H54 (cell line): ENCODE measurements at places on chromosomes 6 and 20.

DNA sequence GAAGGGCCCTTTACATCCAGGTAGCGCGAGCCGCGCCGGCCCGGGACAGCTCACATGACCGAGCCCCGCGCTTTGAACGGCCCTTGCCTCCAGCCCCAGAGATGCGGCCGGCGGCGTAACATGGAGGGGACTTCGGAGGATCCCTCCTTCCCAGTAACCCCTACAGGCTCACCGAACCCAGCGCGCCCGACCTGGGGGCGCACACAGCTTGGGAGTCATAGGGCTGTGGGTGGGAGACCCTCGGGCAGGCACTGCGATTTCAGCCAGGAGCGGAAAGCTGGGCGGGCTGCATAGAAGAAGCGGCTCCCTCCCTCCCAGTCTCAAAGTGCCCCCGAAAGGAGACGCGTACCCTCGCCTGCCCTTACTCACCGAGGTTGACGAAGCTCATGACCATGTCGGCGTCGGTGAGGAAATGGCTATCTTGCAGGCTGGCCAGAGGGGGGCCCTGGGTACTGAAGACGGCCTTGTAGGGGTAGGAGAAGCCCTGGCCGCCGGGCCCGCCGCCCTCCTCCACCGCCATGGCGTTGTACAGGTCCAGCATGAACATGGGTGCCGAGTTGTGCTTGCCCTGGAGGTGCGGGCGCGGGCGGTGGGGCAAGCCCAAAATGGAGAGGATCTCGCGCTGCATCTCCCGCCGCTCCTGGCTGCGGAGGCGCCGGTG, 975 bp downstream of the BMP7 start:
- DNase-seq: no peak

DNA sequence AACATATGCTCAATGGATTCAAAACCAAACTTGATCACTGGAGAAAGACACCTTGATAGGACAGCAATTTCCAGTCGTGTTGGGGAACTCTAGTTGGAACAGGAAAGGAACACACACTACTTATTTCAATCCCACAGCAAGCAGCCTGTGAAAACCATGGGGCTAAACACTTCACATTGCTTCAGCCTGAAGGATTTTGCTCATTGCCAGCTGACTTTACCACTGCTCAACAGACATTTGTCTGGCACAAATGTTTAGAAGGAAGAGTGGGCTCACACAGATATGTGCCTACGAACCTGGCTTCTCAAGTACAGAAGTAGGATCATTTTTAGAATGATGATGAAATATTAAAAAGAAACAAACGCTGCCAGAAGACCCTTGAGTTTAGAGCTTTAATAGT, 598.1 kb downstream of the PHF3 start:
- DNase-seq: no peak

DNA sequence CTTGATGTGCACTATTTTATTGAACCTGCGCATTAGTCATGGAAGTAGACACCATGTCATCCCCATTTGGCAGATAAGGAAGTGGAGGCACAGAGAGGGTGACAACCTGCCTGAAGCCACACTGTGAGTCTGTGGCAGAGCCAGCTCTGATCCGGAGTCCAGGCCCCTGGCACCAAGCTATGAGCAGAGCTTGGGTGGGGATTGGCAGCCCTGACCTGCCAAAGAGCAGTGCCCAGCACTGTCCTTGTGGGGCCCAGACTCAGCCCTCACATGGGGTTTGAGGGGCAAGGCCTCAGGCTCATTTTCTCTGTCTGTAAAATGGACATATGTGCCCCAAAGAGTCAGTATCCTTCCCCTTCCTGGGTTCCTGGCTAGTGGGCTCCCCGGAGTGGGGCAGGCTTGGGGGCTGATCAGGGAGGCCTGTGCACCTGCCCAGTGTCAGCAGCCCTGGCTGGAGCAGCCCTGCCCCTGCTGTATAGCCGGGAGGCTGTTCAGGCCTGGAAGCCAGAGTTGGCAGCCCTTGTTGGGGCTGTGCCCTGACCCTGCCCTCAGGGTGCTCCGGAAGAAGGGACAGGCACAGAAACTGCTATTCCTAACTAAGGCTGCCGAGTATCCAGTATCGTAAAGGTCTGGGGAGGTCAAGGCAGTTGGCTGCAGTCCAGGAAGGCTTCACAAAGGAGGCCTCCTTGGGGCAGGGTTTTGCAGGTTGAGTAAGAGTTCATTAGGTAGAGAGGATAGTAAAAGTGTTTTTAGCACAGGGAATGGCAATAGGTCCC, 38.7 kb downstream of the TGM2 start:
- DNase-seq: no peak

- DNase-seq: no peak
Measured at GRCh38 chr6:156851454-156851921, 74.3 kb downstream of the ARID1B start.
